Stimulated activated CD8-positive, alpha-beta memory T cell treated with anti-CD3 and anti-CD28 coated beads, Interleukin-7, amount 100 ng/mL, for 4 hours (primary cell): ENCODE measurements at places on chromosomes 1 and 21.

DNA sequence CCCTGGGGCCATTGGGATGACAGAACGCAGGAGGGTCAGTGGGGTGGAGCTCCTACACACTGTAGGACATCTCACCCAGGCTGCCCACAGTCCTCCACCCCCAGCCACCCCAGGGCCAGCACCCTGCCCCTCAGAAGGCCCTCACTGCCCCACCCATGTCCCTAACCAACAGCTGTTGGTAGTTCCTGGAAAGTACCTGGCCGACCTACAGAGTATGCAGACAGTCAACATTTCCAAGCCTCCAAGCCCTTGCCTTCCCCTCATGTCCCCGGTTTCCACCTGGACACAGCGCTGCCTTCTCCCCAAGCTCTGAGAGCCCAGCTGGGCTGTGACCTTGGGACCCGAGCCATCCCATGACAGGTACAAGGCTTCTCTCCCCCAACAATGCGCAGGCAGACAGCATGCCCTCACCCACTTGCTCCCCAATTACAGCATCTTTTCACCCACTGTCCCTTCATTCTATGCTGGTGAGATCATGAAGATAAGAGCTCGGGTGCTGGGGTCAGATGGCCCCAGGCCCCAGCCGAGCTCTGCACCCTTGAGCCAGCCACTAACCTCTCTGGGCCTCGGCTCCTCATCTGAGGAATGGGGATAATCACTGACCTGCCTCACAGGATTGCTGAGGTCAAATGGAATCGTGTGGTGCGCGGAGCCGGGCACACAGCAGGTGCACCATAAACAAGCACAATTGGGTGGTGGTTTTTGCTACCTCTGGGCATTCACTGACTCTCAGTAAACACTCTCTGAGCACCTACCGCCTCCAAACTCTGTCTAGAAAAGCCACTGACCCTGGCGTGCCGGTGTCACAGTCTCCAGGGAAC is 11.2 kb downstream of the LAPTM5 start:
- DNase-seq = no peak

- DNase-seq = no peak
Measured at GRCh38 chr1:114037962-114038816, 58.9 kb downstream of the OLFML3 start.

DNA sequence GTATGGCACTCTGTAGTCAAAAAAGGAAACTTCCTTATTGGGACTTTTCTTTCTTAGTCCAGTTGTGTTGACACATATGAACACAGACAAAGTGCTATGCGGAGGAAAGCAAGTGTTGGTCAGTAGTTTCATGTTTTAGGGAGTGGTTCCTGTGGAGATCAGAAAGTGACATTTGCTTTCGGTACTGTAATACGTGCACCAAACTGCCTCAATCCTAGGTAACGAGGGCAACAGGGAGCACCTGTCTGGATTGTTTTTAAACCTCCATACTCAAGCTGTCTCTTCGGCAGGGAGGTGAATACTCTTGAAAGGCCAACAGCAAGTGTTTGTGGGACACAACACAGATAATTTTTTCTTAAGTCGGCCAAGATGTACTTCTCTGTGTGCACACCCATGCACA is 9.1 kb downstream of the RHOU start:
- DNase-seq = no peak

DNA sequence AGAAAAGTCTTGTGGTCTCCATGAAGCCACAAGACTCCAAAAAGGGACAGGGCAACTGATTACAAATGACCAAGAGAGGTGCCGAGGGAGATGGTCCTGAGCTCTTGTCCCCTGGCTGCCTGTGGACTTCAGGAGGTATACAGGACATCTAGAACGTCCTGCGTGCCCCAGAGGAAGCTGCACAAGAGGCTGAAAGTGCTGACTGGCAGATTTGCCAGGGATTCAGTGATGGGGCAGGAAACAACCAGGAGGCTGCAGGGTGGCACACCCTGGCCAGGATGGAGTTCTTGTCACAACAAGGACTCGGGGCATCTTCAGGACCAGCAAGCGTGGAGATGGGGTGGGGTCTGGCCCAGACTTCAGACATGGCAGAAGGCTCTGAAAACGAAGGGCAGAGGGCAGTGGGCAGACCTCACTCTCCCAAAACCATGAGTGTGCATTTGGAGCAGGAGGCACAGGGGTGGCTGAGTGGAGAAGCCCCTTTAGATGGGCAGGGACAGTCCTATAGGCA is 13.4 kb upstream of the PKP1 start:
- DNase-seq = no peak

GRCh38 chr21:16568661-16569060 is 838.9 kb downstream of the USP25 start:
- DNase-seq = no peak

DNA sequence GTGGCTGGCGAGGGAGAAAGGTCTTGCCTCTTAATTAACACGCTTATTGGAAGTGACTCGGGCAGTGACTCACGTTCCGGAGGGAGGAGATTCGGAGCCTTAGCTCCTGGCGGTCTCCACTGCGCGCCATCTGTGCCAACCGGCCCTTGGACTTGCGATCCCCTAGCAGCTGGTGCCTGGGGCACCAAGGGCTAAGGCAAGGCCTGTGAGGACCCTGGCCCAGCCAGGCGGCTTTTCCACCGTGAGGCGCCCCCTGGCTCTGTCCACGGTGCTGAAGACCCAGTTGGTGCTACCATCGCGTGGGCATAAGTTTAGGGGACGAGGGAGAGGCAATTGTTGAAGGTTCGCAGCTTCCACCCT is 1.3 kb upstream of the SYT6 start:
- DNase-seq = no peak

- no peak for DNase-seq
Measured at GRCh38 chr21:44785620-44786335, 15.8 kb downstream of the UBE2G2 start.

GRCh38 chr1:234853906-234854644 is 244.1 kb upstream of the IRF2BP2 start:
- no peak for DNase-seq

- no peak for DNase-seq
Measured at GRCh38 chr1:183180218-183180617, 5.8 kb upstream of the LAMC2 start.
